HEK293T (cell line): ENCODE measurements at places on chromosomes 6 and 20.

DNA sequence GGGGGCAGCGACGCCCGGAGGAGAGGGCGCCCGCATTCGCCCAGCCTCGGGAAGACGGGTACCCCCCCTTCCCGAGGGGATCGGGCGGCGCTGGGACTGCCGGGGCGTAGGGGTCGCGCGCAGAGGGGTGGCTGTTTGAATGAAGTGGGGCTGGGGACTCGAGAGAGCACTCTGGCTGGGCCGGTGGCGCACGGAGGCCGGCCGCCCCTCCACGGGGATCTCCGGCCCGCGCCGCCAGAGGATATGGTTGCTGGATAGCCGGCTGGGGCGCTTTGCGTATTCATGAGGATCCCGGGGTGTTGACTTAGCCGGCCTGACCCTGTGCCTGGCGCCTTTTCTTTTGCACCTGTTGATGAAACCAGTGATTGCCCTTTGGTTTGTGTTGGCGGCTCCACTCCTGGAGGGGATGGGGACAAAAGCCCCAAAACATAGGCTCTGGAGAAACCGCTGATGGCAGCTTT is 469 bp downstream of the SYNJ2 start:
- peak; percentile 52 for DNase-seq

DNA sequence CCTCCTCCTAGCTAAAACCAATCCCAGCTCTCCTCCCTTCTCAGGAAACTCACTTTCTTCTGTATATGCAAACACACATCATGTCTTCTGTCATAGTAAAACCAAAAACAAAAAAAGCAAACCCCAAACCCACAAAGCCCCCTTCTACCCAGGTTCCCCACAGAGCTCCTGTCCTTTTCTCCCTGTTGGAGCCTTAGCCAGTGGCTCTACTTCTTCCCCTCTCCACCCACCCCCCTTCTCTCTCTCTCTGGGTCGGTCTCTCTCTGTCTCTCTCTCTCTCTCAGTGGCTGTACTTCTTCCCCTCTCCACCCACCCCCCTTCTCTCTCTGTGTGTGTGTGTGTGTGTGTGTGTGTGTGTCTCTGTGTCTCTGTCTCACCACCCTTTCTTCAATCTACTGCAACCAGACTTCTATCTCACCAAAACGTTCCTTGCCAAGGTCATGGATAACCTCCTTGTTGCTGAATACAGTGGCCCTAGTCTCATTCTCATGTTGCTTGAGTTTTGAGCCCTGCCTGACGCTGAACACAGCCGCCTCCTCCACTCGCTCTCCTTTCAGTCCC is 8.7 kb upstream of the OSER1 start:
- no peak for DNase-seq

DNA sequence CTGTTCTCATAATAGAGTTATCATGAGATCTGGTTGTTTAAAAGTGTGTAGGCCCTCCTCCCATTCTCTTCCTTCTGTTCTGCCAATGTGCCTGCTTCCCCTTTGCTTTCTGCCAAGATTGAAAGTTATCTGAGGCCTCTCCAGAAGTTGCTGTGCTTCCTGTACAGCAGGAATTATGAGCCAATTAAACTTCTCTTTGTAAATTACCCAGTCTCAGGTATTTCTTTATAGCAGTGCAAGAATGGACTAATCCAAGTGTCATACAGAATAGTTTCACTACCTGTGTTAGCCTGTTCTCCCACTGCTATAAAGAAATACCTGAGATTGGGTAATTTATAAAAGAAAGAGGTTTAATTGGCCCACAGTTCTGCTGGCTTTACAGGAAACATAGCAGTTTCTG is 100.0 kb downstream of the CD24 start:
- DNase-seq: no peak

GRCh38 chr20:22623211-22623610 is 38.8 kb upstream of the FOXA2 start:
- DNase-seq: no peak

- DNase-seq: no peak
Observed at GRCh38 chr20:46642969-46643343, 8.3 kb downstream of the SLC13A3 start.

GRCh38 chr6:170439366-170440361 is 113.4 kb downstream of the PSMB1 start:
- no peak for DNase-seq

DNA sequence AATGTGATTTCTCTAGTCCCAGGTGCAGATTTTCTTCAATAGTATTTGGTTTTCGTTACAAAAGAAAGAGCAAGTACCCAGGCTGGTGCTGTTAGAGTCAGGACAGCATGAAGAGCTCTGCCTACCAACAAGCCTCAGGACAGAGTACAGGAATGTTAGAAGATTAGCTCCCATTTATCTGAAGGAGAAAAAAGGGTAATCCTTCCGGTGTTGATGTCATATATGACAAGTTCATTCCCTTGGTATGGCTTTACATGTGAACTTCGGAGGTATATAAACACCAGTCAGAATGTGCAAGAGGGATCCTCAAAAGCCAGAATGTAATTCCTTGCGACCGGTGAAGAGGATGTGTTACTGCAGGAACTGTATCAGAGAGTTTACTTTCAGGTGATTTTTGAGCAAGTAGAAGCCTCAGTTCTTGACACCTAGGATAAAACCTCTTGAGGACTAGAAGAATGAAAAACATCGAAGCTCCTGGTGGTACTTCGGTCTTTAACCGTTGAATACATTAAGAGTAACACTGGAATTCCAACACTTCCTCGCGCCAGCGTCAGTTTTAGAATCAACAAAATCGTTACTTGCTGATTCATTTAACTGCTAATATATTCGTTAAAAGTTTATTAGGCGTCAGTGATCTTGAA is 194.2 kb upstream of the ZNF184 start:
- DNase-seq: no peak

- no peak for DNase-seq
Observed at GRCh38 chr6:121912905-121913304, 477.5 kb downstream of the GJA1 start.

- DNase-seq: no peak
Observed at GRCh38 chr6:53029257-53029656, 34.2 kb upstream of the GSTA4 start.

DNA sequence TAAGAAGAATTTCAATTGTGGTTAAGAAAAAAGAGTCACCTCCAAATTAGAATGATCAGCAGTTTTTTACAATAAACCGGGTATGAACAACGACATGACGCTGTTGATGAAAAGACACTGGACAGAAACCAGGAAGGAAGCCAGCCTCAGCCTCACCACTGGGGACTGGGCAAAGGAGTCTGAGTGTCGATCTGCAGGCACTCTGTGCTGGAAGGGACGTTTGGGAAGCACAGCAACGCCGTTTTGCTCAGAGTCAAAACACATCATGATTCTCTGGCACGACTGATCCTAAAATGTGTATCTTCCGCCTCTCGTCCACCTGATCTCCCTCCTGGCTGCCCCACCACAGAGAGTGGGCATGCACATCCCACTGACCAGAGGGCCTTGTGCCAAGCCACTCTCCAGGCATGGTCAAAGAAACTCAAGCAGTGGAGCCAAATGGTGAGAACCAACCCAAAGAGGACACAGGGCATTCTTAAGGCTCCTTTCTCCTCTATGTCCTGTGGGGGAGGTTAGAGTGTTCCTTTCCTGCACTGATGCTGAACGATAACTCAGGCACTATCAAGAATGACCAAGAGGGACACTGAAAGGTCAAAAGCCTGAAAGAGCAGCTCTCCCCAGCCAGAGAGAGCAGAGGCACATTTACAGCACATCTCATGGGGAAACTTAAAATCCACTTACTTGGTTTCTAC is 68.8 kb downstream of the AGPAT4 start:
- DNase-seq: no peak

- DNase-seq: no peak
Observed at GRCh38 chr6:38155144-38155543, 335.6 kb downstream of the ZFAND3 start.

GRCh38 chr6:11738234-11738633 is 40.4 kb downstream of the ADTRP start:
- no peak for DNase-seq

DNA sequence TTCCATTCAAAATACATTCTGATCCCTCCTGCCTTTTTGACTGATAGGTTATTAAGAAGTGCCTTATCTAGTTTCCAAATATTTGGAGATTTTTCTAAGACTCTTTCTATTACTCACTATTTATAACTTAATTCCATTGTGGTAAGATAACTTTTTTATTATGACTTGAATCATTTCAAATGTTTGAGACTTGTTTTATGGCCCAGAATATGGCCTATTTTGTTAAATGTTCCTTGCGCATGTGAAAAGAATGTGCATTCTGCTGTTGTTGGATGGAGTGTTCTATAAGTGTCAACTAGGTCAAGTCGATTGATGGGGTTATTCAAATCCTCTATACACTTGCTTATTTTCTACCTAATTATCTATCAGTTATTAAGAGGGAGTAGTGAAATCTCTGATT is 13.1 kb upstream of the TCP11 start:
- no peak for DNase-seq

DNA sequence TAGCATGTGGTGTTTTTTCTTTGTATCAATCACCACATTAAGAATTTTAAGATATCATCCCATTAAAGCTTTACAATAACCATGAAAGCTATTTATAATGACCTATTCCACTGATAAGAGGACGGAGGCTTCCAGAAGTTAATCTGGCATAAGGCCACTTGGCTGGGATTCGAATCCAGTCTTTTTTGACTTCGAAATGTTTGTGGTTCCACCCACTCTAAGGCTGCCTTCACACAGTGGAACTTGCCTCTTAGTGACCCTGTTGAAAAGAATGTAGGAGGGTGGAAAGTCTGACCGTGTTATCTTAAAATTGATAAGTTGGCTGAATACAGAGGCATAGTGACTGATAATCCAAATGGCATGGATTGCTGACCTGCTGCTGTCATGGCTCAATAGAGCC is 959.7 kb downstream of the KIF16B start:
- DNase-seq: no peak

DNA sequence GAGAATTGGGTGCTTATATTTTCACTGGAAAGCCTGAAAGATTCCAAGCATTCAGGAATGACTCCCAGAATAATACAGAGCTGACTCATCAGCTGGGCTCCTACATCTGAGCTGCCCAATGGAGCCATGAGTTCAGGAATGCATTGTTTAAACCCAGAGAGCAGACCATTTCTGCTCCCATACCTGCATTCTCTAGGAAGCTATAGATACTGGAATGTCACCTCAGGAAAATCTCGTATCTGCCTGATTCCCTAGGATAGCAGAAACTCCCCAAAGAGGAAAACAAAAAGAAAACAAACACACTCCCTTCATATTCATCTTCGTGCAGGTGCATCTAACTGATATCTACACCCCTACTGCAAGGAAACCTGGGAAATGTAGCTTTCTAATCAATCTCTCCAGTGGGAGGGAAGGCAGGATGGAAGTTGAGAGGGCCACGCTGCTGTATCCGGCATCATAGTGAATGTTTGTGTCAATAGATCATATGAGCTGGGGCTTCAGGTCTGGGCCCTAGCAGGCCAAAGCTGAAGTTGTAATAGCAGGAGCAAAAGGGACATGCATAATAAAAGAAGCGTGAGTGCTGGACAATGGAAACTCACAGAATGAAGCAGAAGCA is 8.2 kb upstream of the SLC2A12 start:
- no peak for DNase-seq

GRCh38 chr6:14735956-14736486 is 509.8 kb upstream of the JARID2 start:
- DNase-seq: no peak

DNA sequence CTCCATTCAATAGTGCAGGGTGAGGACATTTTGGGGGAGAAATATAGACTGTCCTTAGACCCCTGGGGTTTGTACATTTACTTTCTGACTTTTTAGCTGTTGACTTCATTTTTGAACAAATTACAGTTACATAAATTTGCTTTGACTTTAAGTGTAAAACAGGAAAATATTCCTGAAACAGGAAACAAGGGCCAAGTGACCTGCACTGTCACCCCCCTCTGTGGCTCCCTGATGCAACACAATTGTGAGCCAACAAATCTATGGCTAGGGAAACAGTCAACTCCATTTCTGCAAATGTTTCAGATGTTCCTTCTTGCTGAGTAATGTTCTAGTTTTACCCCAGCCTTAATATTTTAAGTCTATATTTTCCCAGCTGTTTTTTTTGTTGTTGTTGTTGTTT is 39.8 kb downstream of the HLA-A start:
- no peak for DNase-seq

- DNase-seq: no peak
Observed at GRCh38 chr6:71887006-71887743, 825 bp downstream of the RIMS1 start.

GRCh38 chr6:37441651-37442050 is 8.6 kb downstream of the CMTR1 start:
- no peak for DNase-seq

GRCh38 chr6:13355043-13355945 is 27.0 kb upstream of the TBC1D7 start:
- no peak for DNase-seq

GRCh38 chr6:167703347-167703746 is 123.4 kb upstream of the AFDN start:
- peak; percentile 5 for DNase-seq

- DNase-seq: peak; percentile 66
Observed at GRCh38 chr6:127737009-127737486, 160.1 kb downstream of the C6orf58 start.

DNA sequence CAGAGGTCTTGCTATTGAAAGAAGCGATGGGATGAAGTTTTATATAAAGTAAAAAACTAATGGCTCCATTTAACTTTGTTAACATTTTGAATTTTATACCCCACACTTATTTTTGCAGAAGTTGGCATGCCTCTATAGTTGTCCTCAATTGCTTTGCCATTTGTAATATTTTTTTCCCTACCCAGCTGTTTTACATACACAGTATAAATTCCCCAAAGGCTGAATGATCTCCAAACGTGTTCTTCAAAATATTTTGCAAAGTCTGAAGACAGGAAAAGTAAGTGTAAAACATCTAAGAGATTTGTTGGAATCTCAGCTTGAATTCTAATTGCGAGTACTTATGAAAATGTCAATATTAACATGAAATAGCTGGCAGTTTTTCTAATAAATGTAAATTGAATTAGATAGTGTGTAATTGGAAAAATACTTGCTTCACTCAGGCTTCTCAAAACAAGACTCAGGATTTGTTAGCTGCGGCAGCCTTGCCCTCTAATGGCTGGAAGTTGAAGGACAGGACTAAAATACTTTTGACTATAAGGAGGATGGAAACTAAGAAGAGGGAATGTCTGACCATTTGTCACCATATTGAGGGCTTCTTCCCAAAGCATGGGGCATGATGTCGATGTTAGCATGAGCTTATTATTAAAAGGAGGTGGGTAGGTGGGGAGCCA is 226.8 kb downstream of the UST start:
- peak; percentile 39 for DNase-seq

GRCh38 chr20:24954566-24954965 is 5.5 kb downstream of the CST7 start:
- no peak for DNase-seq

DNA sequence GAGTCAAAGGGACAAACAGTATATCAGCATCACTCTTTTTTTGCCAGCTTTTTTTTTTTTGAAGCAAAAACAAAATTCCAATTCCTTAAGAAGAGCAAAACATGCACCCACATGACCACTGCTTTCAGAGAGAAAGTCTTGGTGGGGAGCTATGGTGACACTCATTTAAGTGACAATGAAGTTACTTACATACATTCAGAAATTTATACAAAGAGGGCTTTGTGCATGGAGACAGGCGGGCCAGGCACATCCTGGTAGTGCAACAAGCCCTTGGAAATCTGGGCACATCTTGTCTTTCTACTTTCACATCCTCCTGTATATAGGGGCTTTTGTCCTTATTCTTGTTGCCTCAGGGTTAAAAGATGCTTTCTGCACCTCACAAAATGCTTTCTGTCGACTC is 55.9 kb downstream of the IL22RA2 start:
- no peak for DNase-seq

- DNase-seq: no peak
Observed at GRCh38 chr20:48455651-48456365, 372.0 kb downstream of the PREX1 start.

- no peak for DNase-seq
Observed at GRCh38 chr6:164163239-164163638, 748.7 kb downstream of the QKI start.
